ENCODE measurements at places on chromosomes 6 and 20.

GRCh38 chr6:136506124-136506799 lies 44.0 kb downstream of the MAP7 start:
- DNase-seq, result no peak

GRCh38 chr6:140018588-140018987 lies 644.1 kb upstream of the CITED2 start:
- DNase-seq, result no peak

- DNase-seq, result no peak
These were observed 9.2 kb downstream of the CST3 start for GRCh38 chr20:23628402-23629016.

DNA sequence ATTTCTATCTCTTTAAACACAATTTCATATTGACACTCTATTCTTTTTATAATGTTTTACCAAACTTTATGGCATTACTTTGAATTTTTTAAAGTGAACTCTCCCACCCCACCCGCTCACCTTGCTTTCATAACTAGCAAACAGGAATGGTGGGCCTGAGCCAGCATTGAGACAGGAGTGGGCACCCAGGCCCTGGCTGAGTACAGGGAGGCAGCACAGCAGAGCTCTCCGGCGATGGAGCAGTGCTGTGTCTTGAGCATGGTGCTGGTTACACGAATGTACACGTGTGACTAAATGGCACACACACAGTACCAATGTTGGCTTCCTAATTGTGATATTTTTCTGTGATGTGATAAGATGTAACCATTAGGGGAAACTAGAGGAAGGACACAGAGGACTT lies 4.5 kb downstream of the CST11 start:
- no peak for DNase-seq

DNA sequence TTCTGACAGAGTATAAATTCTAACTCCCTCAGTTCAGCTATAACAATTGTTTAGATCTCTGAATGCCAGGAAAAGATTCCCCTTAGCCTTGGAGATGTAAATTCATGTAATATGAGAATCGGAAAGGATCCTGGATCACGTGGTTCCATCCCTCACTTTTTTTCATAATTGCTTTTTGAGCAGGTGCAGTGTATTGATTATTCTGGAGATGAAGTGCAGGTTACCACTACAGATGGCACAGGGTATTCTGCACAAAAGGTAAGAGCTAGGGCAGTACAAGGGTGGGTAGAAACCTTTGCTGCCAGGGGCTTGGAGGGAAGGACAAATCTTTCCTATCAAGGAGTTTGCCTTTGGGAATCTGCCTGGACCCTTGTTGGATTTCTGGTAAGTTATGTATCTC lies 52.7 kb downstream of the KDM1B start:
- no peak for DNase-seq

DNA sequence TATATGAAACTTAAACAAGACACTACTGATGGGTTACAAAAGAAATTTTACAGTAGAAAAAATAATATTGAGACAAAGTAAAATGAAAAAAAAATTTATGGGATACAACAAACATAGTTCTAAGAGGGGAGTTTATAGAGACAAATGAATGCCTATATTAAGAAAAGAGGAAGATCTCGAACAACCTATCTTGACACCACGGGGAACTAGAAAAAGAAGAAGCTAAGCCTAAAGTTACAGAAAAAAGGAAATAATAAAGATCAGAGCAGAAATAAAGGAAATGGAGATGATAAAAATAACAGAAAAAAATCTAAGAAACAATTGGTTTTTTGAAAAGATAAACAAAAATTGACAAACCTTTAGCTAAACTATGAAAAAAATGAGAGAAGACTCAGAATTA lies 9.1 kb upstream of the ECHDC1 start:
- DNase-seq, result no peak

- DNase-seq, result no peak
These were observed 505.9 kb upstream of the SYNCRIP start for GRCh38 chr6:86148586-86148985.

- DNase-seq, result no peak
These were observed 151.6 kb downstream of the PRIM2 start for GRCh38 chr6:57469072-57469471.

DNA sequence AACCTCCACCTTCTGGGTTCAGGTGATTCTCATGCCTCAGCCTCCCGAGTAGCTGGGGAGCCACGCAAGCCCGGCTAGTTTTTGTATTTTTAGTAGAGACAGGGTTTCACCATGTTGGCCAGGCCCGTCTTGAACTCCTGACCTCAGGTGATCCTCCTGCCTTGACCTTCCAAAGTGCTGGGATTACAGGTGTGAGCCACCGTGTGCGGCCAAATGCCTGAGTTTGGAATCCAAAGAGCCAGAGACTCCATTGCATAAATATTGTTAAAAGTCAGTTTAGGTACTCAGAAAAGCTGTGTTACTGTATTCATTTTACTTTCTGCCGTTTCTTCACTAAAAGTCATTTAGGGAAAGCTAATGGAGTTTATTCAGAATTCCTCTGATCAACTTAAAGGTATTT lies 137.3 kb downstream of the SULF2 start:
- DNase-seq, result no peak

- DNase-seq, result no peak
These were observed 129.6 kb downstream of the EDN1 start for GRCh38 chr6:12419631-12420272.

DNA sequence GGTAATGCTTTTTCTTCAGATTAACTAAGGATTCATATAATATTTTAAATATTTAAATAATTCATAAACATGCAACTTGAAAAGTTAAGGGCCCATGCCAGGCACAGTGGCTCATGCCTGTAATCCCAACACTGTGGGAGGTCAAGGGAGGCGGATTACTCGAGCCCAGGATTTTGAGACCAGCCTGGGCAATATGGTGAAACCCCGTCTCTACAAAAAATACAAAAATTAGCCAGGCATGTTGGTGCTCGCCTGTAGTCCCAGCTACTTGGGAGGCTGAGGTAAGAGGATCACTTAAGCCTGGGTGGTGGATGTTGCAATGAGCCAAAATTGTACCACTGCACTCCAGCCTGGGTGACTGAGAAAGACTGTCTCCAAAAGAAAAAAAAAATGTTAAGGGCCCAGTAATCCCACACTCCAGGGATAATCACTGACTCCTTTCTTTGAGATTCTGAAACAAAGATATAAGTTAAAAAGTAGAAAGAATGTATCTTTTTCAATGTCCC lies 7.9 kb upstream of the RIN2 start:
- no peak for DNase-seq

DNA sequence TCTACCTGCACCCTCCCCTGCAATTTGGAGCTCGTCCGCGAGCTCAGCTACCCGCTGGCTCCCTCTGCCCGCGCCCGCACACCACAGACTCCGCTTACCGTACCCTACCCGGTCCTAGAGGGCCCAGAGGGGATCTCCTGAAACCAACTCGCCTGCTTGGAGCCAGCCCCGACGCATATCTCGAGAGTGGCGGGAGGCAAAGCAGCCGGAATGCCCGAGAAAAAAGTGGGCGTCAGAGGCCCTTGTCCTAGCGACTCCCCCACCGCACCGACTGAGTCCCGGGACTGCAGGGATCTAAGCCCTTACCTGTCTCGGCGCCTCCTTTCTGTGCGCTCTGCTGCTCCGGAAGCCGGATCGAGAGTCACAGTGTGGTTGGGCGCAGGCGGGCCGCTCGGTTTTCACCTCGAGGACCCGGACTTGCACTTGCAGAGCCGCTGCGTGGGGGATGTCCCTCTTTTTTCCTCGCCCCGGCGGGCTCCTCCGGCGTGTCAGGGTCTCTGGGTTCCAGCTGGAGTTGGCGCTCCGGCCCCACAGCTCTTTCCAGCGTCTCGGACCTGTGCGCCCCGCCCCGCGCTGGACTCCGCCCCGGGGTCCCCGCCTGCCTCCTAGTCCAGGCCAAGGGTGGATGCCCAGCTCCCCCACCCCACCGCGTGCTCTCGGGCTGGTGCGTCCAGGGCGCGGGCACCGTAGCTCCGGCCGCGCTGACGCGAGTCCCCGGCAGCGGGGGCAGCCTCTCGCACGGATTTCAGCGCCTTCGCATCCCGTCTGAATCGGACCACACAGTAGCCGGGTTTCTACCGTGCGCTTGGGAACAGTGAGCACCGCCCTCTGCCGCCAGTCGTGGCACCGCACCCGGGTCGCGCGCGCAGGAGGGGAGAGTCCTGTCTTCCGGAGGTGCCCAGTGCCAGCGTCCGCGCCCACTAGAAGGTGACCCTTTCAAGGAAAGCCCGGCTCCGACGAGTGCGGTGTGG lies at the start of gene PROKR2:
Gene PROKR2 (minus strand): TSS at position 767 of the 971 bp plus-strand sequence. CDS start 2,585 bp downstream, outside the sequence.
- no peak for DNase-seq

DNA sequence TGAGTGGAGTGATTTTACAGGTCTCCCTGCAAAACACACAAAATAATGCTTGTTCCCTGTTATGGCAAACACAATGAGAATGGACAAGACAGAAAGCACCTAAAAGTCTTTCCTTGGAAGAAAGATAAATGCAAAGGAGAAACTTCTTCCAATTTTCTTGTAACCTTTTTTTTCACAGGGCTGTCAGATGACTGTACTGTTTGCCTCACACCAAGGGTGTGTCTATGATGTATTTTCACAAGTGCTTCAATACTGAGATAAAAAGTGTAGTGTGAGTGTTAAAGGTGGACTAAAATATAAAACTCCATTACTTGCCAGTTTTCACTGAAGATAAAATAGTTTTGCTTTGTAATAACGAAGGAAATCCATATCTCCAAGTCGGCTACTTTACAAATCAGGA lies 194.5 kb downstream of the CENPW start:
- DNase-seq, result no peak

DNA sequence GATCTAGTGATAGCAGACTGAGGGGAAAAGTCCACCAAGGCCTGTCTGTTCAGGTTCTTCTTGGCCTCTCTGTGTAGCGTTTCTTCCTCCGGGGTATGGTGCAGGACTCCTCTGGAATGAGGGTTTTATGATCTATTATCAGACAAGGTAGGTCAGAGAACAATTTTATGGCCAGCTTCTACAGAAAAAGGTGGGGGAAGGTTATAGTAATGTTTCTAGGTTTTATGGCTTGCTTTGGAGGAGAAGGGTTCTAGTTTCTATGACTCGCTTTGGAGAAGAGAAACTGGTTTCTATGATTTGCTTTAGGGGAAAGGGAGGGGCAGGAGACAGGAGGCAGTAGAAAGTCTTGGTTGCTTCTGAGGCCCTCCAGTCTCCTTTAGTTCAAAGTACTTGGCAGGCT lies 144.8 kb upstream of the LAMA2 start:
- no peak for DNase-seq

- DNase-seq, result no peak
These were observed 44.0 kb upstream of the CAP2 start for GRCh38 chr6:17349427-17349826.

DNA sequence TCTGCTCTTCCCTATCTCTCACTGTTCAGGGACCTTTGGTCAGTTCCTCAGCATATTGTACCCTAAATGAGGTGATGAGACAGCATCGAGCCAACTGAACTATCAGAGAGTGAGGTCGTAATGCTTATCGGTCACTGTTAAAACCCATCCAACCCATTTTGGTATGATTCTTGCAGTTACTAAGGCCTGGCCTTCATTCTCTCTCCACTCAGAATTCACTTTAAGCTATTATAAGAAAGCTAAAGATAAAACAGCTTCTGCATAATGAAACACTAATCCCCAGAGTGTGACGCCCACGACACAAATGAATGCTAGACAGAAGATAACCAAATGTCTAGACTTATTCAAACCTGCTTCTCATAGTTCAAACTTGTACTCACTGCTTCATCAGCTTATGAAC lies 175.8 kb downstream of the GMPR start:
- no peak for DNase-seq

GRCh38 chr6:143677891-143678791 lies at the start of gene PHACTR2:
Gene PHACTR2, plus strand, starts transcription at chr6:143677965. Its CDS starts 199 bp downstream, at chr6:143678164.
- peak; percentile 20 for DNase-seq

DNA sequence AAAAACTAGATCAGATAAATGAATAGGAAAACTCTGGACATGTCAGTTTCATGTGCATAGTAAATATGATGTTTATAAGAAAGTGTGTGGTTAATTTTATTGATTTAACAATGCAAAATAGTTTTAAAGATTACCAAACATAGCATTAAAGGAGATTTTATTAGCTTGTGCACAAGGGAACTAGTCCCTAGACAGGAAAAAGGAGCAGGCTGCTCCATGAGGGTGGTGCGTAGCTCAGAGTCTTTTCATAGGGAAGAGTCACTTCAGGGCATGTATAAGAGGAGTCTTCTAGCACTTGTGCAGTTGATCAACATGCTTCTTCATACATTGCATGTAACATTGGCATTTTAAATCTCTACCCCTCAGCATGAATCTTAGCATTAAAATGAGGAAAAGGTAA lies 835.8 kb downstream of the GRIK2 start:
- no peak for DNase-seq

GRCh38 chr6:86079938-86080337 lies 437.3 kb upstream of the SYNCRIP start:
- DNase-seq, result no peak

- DNase-seq, result no peak
These were observed 116.2 kb downstream of the MAP3K5 start for GRCh38 chr6:136676075-136676474.

GRCh38 chr6:152267967-152268845 lies 369.0 kb downstream of the SYNE1 start:
- no peak for DNase-seq

- DNase-seq, result no peak
These were observed 48.3 kb downstream of the ZFP64 start for GRCh38 chr20:52143277-52143676.

DNA sequence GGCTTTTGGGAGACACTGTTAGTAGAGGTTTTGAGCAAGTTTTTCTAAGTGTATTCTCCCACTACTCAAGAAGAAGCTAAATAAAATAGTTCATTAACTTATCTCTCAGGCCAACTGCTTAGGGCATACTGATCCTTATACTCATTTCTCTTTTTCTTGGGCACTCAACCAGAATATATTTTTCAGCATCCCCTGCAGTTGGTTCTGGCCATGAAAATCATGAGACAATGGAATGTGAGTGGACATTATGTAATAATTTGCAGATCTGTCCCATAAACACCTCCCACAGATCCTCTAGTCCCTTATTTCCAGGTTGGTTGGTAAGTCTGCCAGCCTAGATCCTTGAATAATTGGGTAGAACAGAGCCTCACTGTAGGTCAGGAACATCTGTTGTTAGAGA lies 136.7 kb downstream of the AIG1 start:
- DNase-seq, result no peak

DNA sequence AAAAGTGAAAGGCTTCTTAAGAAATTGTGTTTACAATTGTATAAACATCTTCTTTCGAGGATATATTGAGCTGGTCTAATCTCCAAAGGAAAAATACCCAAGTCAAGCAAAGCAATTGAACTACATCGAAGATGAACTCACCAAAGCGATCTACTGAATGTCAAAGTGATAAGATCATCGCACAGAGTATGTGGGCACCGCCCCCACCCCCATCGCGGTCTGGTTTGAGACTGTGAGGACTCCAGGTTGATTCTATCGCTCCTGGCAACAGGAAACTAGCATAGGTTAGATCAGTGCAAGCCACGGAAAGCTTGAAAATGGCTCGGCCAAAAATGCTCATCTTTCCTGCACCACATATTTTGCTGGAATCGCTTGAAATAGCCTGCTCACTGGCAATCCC lies 133.2 kb upstream of the RPS6KA2 start:
- DNase-seq, result no peak
